ENCODE measurements at places on chromosomes 3 and 15.

- no peak for DNase-seq
Measured at GRCh38 chr15:98900356-98900755, 107.2 kb downstream of the PGPEP1L start.

DNA sequence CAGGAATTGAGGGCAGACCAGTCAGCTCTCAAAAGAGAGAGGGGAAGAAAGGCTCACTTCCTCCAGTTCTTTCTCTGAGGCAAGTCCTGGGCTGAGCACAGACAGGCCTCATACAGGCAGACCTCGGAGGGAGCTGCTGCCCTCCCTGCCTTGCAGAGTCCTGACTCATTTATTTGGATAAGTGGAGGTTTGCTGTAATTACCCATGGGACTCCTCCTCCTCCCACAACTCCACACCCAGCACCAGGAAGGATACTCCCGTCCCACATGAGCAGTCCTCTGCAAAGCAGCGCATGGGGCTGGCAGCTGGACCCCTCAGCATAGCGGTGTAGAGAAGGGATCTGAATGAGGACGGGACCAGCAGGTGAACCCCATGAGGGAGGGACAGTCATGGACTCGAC is 13.4 kb upstream of the SCN10A start:
- DNase-seq, result no peak

GRCh38 chr3:121958801-121959200 is 63.2 kb downstream of the ILDR1 start:
- no peak for DNase-seq

GRCh38 chr3:56303487-56303886 is 164.8 kb downstream of the ERC2 start:
- no peak for DNase-seq

DNA sequence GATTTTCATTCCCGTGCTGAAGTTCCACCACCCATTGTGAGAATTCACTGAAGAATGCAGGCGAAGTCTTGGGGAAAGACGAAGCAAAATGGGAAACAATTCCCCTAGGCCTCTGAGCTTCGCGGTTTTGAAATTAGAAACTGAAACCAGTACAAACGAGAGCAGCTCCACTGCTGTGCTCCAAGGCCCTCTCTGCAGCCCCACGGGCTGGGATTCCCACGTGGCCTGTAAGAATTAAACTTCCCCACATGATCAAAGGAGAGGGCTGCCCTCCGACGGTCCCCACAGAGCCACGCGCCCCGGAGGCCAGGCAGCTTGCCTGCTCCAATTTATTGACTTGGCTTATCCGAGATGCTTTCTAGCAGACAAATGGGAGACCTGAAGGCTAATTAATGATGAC is 144.0 kb downstream of the GREM1 start:
- no peak for DNase-seq

DNA sequence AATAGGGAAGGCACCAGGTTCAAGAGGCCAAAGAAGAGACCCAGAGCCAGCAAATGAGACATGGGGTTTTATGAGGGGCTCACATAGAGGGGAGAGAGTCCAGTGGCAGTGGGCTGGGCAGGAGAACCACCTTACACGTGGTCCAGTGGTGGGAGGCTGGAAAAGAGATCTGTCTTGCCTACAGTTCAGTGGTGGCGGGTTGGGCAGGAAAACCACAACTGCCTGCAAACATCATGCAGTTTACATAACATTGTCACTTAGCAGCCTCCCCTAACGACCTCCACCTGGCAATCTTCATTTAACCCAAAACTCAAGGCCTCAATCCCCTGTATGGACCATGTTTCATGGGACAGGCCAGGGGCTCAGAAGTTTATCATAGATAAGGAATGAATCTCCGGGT is 29.1 kb downstream of the CRYGS start:
- no peak for DNase-seq

DNA sequence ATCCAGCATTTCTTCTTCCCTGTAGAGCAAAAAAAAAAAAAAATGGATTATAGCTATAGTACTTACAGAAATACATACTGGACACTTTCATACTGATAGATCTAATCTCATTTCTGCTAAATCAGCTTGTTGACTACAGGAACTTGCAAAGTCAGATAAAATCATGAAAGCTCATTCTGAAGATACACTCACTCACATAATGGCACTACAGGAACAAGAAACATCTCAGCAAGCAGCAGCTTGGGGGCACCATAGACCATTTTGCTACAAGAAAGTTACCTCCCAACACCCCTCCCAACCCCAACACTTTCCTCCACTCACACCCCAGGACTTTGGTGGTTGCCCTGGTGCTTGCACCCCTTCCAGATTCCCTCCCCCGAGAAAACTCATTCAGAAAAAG is 4.6 kb downstream of the MYH15 start:
- no peak for DNase-seq

DNA sequence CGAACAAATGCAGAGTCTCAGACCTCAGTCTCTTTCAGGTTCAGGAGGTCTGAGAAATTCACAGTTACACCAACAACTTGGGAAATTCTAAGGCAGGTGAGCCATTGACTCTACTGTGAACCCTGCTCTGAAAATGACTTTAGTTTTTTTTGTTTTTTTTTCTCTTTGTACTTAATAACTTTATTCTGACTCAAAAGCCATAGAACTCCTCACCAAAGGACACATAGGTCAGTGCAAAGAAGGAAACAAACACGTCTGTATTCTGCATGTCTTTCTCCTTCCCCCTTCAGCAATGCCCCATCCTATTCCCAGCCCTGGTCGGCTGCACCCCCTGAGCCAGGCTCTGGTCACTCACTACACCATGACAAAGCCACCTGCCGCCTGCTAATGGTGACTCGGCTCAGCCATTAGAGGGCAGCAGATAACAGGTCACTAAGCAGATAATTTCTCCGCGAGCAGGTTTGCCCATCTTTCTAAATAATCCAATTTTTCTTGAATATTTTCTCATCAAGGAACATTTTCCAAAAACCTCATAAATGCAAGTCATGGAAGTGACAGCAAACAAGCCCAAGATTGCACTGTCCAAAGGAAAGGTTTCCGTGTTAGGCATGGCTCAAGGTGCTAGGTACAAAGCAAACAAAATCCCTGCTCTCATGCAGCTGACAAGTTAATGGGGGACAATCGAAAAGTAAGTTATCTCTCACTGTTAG is 37.7 kb downstream of the TM4SF4 start:
- no peak for DNase-seq

- no peak for DNase-seq
Measured at GRCh38 chr3:13268120-13268519, 152.0 kb downstream of the NUP210 start.

DNA sequence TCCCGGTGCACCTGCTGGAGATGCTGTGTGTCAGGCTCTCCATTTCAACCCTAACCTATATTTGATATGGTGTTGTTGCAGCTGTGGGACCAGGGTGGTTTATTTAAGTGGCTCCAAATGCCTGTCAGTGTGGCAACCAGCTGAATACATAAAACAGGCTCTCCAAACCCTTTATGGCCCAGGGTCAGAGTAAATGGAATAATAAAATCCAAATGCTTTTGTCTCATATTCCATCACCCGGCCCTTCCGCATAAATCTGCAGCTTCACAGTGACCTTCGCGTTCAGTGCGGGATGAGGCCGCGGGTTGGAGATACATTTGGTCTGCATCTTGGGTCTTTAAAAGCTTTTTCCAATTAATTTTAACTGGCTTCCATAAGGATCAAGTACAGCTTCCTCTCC is 382.1 kb upstream of the NR2F2 start:
- no peak for DNase-seq

DNA sequence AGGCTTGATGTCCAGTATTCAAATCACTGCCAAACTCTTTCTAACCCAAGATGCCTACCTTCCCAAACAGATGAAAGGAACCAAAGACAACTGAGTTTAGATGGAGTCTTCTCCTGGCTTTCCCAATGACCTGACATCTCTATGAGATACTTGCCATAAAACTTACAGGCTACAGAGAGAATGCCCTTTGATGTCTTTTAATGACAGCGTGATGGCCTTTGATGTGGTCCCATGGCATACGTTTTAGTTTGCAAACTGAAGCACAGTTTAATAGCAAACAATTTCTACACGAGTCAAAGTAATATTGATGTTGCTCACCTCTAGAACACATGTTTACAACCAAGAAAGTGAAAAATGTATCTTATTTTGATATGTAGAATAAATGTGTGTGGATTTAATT is 73.2 kb downstream of the ZIC4 start:
- no peak for DNase-seq

- DNase-seq, result no peak
Measured at GRCh38 chr3:111676211-111677006, 81.3 kb upstream of the ZBED2 start.

DNA sequence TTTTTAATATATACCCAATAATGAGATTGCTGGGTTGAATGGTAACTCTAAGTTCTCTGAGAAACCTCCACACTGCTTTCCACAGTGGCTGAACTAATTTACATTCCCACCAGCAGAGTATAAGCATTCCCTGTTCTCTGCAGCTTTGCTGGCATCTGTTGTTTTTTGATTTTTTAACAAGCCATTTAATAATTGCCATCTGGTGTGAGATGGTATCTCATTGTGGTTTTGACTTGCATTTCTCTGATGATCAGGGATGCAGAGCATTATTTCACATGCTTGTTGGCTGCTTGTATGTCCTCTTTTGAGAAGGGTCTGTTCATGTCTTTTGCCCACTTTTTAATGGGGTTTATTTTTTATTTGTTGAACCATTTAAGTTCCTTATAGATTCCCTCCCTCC is 75.0 kb upstream of the EPHB3 start:
- DNase-seq, result no peak

- no peak for DNase-seq
Measured at GRCh38 chr3:83216919-83217594, 1455.6 kb upstream of the GBE1 start.

DNA sequence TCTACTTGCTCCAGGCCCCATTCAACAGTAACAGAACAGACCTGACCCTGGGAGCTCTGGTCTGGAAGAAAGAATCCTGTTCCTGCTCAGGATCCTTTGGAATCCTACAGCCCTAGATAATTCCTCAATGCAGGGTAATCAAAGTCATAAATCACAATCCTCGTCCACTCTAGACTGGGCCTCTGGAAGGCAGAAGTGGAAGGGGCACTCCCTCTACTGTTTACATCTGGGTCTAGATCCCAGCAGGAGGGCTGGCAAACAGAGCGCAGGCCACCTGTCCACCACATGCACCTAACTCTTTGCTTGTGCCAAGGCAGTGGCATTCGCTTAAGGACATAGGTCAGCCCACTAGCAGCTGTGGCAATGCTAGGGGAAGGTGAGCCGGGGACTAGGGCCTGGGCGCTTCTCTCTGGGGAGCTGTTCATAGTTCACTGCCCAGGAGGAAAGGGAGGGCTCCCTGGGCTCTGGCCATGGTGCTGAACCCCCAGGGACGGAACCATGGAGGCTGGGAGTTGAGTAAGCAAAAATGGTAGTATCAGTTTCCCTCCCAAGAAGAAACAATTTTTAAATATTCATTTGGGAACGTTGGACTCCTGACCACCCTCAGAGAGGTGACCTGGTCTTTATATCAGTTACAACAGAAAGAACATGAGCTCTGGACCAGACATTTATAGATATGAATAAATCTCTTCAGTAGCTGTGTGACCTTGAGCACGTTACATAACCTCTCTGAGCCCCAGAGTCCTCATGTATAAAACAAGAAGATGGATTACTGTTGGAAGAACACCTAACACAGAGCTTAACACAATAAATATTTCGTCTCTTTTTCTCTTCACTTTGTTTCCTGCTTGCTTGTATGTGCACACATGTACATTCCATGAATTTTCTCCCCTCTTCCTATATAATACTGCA is 90.2 kb downstream of the NTRK3 start:
- no peak for DNase-seq

DNA sequence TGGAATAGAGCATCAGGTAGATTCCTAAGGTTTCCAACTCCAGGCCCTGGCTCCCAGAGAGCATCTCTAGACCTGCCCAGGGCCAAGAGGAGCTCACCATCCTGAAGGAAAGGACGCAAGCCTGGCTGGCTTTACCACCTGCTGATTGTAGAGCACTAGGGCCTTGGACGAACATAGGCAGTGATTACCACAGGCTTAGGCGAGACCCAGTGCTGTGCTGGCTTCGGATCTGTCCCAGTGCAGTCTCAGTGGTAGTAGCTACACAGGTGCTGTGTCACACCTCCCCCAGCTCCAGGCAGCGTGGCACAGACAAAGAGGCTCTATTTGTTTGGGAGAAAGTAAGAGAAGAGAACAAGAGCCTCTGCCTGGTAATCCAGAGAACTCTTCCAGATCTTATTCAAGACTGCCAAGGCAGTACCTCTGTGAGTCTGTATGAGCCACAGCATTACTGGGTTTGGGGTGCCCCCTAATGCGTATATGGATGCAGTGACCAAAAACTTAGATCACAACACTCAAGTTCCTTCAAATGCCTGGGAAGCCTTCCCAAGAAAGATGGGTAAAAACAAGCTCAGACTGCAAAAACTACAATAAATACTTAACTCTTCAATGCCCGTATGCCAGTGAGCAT is 25.4 kb downstream of the ISG20 start:
- DNase-seq, result no peak

GRCh38 chr3:42169579-42170120 is 78.5 kb downstream of the TRAK1 start:
- DNase-seq, result no peak

GRCh38 chr3:49591615-49592014 is 37.3 kb downstream of the BSN start:
- no peak for DNase-seq

DNA sequence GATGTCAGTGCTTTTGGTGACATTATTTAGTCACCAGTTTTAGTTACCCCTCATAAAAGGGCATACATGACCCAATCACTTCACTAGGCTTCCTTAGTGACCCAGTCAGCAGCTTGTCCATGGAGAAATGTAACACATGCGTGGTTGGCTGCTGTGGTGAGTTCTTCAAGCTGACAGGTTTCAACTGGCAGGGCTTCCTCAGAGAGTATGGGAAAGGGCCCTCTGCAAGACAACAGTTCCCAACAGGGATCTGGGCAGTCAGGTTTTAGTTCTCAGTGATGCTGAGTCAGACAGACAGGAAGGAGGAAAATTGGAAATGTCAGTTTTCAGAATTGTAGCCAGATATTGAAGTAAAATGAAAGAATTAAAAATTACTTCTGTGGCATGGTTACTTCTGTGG is 282.5 kb downstream of the TBL1XR1 start:
- DNase-seq, result no peak

GRCh38 chr3:60756241-60757030 is 494.8 kb downstream of the FHIT start:
- DNase-seq, result no peak

DNA sequence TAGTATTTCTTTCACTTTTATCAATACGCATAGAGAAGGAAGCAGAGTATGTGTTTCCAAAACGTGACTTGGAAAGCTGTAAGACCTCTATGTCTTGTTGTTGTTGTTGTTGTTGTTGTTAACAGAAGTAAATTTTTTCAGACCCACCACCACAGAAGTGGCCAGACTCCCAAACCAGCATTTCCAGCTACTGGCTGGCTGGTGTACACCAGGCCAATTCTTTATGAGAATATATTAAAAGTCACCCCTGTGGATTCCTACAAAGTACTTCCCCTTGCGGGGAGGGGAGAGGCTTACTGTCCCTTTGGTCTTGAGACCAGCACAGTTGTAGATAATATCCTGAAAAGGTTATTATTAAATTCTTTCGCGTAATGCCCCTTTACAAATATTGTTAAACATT is 1.6 kb upstream of the FOXP1 start:
- DNase-seq, result no peak

GRCh38 chr3:197268294-197268693 is 30.1 kb downstream of the DLG1 start:
- DNase-seq, result no peak

Measured in stimulated activated CD4-positive, alpha-beta T cell treated with anti-CD3 and anti-CD28 coated beads, Interleukin-15, amount 100 ng/mL, for 48 hours (primary cell).